ENCODE measurements at places on chromosomes 6 and 20.
A peak's percentile ranks its signal among the peaks of the same experiment; 100 is the strongest.

- no peak for DNase-seq
Observed at GRCh38 chr6:43884652-43885022, 114.6 kb downstream of the VEGFA start.

DNA sequence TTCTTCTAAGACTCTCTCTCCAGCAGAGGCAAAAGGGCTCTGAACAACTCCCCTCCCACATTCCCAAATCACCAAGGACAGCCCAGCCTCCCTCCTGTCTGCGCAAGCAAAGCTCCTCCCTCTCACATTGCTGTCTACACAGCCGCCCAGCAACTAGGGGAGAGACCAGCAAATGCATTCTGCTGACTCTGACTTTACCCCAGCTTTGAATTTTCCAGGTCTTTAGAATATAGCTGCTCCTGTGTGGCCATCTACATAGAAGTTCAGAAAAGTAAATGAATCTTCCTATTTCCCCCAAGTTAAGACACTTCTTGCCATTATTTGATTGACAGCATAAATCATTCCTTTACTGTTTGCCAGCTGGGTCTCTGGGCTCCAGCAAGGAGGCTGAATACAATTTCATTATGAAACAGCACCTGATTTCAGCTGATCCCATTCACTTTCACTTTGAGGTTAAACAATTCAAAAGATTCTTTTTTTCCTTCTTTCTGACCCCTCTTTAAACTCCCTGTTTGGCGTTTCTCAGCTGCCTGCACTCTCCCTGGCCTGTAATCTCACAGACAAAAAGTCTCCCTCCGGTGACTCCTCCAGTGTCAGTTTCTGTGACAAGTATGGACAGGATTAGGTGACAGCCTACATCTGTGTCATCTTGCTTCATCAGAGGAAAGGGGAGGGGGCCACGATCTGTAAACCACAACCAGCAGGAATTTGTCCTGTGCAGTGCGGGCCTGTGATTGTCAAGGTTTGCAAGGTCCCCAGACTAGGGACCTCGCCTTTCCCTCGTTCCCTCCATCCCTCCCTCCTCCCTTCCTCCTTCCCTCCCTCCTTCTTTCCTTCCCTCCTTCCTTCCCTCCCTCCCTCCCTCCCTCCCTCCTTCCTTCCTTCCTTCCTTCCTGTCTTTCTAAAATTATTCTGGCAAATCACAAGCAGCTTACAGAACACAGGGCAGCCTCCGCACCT lies 205.6 kb upstream of the RIN2 start:
- peak; percentile 84 for DNase-seq

DNA sequence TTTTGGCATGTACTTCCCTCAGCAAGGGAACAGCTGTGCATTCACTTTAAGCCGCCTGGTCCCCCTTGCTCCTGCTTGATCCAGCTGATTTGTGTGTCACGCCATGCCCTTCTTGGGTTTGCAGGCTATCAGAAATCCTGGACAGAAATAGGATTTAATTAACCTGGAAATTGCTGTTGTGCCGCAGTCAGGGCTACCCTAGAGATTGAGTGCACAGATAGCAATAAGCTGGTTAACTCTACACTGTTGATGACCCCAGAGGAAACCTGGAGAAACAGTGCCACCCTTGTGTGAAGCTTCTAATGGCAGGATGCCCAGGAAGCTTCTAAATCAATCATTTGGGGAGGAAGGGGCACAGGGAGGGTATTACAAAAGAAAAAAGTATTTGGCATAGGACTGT lies 199.0 kb downstream of the JARID2 start:
- DNase-seq = peak; percentile 86

GRCh38 chr20:33753763-33754162 lies 22.0 kb downstream of the ZNF341 start:
- DNase-seq = no peak

DNA sequence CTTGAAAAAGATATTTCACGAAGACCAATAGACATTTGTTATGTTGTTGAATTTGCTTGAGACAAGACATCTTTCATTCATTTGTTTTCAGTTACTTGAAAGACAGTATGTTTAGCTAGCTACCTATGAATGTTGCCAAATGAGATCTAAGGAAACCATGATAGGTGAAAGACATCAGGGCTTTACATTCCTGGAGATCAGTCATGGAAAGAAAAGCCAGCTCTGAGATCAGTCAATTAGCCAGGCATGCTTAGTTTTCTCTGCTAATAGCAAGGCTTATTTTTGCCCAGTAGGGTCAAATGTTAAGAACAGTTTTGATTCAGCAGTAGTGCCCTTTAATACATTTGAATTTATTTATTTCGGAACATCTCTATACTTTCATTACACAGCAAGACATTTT lies 116.5 kb upstream of the EDN1 start:
- no peak for DNase-seq

- DNase-seq = no peak
Observed at GRCh38 chr6:3321042-3321441, 62.3 kb downstream of the PSMG4 start.

DNA sequence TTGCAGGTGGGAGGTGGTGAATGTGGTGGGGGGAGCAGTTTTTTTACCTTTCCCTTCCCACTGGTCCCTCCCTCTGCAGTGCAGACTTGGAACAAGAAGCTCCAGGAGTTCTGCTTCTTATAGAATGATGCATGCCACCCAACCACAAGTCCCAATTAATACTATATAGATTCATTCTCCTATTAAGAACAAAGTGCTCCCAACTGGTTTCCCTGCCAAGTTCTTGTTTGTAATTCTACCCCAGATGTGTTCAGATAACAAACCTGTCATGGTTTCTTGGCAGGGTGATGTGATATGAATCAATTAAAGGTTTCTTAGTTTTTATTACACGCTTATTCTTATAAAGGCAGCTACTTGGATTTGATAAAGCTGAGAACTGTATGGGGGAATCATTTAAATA lies 23.9 kb downstream of the HDDC2 start:
- DNase-seq = no peak

- DNase-seq = no peak
Observed at GRCh38 chr6:10316373-10316721, 98.5 kb downstream of the TFAP2A start.

DNA sequence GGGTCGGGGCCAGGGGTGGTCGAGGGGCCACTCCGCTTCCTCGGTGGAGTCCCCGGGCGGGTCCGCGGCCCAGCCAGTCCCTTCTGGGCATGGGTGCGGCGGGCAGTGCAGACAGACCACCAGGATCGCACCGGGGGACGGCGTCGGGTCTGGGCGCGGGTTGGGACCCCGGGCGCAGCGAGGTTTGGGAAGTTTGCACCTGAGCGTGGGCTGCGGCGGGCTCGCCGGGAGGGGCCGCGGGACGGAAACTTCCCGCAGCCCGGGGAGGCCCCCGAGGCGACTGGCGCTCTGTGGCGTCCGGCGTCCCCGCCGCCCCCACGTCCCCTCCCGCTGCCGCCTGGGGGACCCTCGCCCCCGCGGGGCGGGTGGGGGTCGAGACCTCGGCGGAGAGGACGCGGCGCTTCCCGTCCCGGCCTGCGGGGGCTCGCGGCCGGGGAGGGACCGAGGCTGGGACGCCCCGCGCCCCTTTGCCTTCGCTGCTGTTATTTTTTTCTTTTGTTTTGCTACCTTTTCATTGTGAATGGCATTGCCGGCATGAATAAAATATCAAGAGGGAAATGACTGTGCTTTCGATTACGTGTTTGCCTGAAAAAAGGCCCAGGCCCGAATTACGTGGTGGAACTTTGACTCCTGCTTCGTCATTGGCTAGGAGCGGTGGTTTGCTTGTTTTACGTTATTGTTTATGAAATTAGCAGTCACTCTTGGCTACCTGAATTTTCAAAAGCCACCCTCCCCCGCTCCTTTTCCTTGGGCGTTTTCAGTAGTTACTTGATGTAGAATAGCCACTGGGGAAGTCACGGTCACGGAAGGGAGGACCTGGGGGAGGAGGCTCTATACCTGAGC lies 703 bp downstream of the SNX9 start:
- peak; percentile 72 for DNase-seq

- no peak for DNase-seq
Observed at GRCh38 chr6:126886106-126886505, 232.4 kb upstream of the RSPO3 start.

GRCh38 chr20:34771680-34772081 lies 53.8 kb downstream of the NCOA6 start:
- DNase-seq = no peak

- no peak for DNase-seq
Observed at GRCh38 chr6:24644377-24644776, 1.6 kb downstream of the KIAA0319 start.

- peak; percentile 40 for DNase-seq
Observed at GRCh38 chr20:17896193-17896723, 72.3 kb downstream of the SNX5 start.

DNA sequence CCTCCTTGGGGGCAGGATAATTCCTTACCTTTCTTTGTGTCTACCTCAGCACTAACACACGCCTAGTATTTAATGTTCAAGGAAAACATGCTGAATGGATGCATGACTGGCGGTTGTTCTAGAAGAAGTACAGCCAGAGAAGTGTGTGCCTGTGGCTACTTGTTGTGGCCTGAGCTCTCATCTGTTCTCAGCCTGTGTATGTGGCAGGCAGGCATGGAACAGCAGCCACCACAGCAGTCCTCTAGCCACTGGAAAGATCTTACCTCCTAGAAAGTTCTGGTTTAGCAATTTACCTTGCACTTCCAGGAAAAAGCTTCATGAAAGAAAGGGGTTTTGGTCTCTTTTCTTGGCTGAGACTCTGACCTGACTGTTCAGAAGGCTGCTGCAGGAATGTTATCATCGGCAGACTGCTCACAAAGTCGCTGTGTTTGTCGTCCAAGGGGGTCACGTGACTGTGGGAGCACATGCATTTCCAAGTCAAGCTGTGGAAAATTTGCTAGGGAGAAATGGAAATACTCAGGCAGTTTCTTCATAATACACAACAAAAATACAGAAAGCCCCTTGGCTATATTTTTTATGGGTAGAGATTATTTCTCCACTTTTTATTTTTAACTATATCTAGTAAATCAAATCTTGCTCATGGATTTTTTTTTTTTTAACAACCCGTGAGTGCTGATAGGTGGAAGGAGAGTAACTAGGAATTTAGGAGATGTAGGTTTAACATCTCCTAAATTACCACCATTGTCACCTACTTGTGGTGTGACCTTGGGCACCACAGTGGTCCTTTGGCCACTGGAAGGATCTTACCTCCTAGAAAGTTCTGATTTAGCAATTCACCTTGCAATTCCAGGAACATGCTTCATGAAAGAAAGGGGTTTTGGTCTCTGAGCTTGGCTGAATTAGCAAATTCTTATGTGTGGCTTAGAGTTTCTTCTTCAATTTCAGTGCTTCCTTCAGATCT lies 110.8 kb upstream of the GPR6 start:
- DNase-seq = peak; percentile 17

- DNase-seq = peak; percentile 65
Observed at GRCh38 chr6:38212579-38212978, 393.1 kb downstream of the ZFAND3 start.

- DNase-seq = no peak
Observed at GRCh38 chr6:110020888-110021287, 42.8 kb downstream of the GPR6 start.

GRCh38 chr6:11538819-11539468 lies 1.4 kb downstream of the TMEM170B start:
- DNase-seq = no peak

- DNase-seq = no peak
Observed at GRCh38 chr6:69914015-69914485, 47.7 kb downstream of the COL19A1 start.

- no peak for DNase-seq
Observed at GRCh38 chr6:34688956-34689355, 7.6 kb downstream of the ILRUN start.

DNA sequence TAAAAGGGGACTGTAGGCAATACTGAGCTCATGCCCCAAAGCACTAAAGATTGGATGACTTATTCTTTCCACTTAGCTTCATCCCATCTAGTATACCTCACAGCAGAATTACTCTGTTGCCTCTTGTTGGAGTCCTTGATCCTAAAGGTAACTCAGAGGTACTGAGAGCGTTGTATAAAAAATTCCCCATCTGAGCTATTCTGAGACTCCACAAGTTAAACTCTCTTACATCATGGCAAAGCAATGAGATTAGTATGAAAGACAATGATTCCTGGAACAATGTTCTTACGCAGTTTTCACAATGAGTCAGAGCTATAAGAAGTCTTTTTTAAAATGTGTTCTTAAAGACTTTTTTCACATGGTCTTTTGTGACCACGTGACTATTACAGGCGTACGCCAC lies 370.1 kb downstream of the ADGRB3 start:
- DNase-seq = no peak

- no peak for DNase-seq
Observed at GRCh38 chr6:134406311-134406710, 88.4 kb upstream of the SGK1 start.

DNA sequence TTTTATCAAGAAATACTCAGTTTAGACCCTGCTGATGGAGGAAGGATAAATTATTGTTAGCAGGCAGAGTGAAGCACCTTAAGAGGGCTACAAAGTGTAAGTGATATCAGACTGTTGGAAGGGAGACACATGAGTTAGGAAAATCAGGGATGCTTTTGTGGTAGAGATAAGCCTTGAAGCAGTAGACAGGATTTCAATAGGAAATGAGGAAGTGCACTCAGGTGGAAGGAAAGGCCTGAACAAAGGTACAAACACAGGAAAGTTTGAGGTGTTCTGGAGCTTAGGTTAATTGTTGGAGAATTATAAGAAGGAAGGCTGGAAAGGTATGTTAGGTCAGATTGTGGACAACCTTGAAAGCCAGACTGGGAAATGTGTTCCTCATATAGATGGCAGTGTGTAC lies 7.6 kb downstream of the CYB5R4 start:
- DNase-seq = no peak

DNA sequence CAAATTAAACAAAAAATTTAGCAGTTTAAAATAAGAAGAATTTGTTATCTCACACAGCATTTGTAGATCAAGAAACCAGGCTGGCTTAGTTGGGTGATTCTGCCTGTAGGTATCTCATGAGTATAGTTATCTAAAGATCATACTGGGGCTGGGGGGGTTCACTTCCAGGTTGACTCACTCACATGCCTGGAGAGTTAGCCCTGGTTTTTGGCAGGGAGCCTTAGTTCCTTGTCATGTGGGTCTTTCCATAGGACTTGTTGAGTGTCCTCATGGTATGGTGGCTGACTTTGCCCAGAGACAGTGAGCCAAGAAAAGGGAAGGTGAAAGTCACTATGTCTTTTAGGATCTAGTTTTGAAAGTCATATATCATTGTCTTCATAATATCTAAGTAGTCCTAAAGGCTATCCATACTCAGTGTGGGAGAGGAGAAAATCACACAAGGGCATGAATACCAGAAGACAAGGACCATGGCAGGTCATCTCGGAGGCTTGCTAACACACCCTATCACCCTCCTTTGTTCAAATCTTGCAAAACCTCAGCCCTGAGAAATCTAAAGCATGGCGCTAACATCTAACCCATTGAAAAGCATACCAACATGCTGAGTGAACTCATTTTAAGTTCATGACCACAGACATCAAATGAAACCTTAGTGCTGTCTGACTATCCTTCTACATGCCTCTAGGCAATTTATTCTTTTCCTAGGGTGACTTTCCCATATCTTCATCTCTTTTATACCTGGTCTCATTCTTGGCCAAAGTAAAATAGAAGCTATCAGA lies 39.2 kb downstream of the CYP24A1 start:
- no peak for DNase-seq

DNA sequence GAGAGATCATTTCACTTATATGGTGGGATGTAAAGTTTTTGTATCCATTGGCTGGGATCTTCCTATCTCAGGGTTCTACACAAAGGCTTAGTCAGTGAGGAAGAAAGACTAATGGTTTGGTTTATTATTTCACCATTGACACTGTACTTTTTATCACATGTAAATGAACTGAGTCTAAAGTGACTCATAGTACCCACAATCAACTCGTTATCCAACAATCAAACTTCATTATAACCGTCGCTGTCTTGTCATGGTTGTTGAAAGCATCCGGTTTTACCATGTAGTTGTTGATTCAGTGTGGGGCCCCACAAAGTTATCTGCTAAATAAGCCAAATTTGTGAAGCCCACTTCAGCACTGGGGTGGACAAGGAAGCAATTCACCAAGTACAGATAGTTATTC lies 55.8 kb upstream of the MTRF1L start:
- no peak for DNase-seq
